ENCODE measurements at places on chromosomes 7 and 10. TPM values are rescaled to one million over a fixed set of nuclear protein-coding genes. Genes with fewer than 3 reads are reported as not detected.

COL13A1 gene
- total RNA-seq, result 9.3 TPM

SPDYE3 gene
- total RNA-seq, result not detected

GLUD1 gene
- total RNA-seq, result 118 TPM

BLNK gene
- 4.1 TPM for total RNA-seq

GPR37 gene
- 0.39 TPM for total RNA-seq

HKDC1 gene
- total RNA-seq, result not detected

LRRC18 gene
- total RNA-seq, result not detected

ASNS gene
- 15.7 TPM for total RNA-seq

AKR1C2 gene
- total RNA-seq, result 44.7 TPM

MYO3A gene
- 0.84 TPM for total RNA-seq

ADRA2A gene
- 11.4 TPM for total RNA-seq

PGAM2 gene
- 4.8 TPM for total RNA-seq

MACC1 gene
- 0.69 TPM for total RNA-seq

NUTM2D gene
- 2.7 TPM for total RNA-seq

TMEM243 gene
- total RNA-seq, result 25.3 TPM

SLC26A5 gene
- total RNA-seq, result 0.78 TPM

ZCWPW1 gene
- 4.4 TPM for total RNA-seq

CPN1 gene
- total RNA-seq, result not detected

GNGT1 gene
- not detected for total RNA-seq

HMX3 gene
- not detected for total RNA-seq

VGF gene
- not detected for total RNA-seq

TMEM273 gene
- total RNA-seq, result 44.7 TPM

ARHGAP22 gene
- 29.1 TPM for total RNA-seq

MUC12 gene
- total RNA-seq, result 0.24 TPM

ABCA13 gene
- total RNA-seq, result 0.12 TPM

PTF1A gene
- not detected for total RNA-seq

GARIN1A gene
- total RNA-seq, result 6.1 TPM

TEX36 gene
- total RNA-seq, result not detected

SEMA3E gene
- total RNA-seq, result 9.1 TPM

Data from aorta (tissue), 5 donors.